Dermis microvascular lymphatic vessel endothelial cell (primary cell): ENCODE measurements at places on chromosomes 1 and 21. TPM values are rescaled to one million over a fixed set of nuclear protein-coding genes. Genes with fewer than 3 reads are reported as not detected.

- no peak for DNase-seq
Measured at GRCh38 chr1:18419113-18419844, 61.5 kb upstream of the KLHDC7A start.

DNA sequence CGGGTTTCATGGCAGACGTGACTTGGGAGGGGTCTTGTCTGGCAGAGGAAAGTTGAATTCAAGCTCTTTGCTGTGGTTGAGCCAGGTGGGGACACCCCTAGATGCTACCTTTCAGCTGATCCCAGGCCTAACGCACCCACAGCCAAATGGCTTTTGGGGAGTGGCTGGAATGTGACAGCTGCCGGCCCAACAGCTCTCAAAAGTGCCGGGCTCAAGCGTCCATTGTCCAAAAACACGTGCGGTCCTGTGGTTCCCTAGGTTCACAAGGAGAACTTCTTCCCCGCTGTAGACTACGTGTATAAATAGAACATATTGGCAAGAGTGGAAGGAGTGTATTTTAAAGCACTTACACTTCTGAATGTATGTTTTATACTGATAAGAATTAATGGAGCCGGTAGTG, 87.1 kb upstream of the ARHGEF16 start:
- no peak for DNase-seq

DNA sequence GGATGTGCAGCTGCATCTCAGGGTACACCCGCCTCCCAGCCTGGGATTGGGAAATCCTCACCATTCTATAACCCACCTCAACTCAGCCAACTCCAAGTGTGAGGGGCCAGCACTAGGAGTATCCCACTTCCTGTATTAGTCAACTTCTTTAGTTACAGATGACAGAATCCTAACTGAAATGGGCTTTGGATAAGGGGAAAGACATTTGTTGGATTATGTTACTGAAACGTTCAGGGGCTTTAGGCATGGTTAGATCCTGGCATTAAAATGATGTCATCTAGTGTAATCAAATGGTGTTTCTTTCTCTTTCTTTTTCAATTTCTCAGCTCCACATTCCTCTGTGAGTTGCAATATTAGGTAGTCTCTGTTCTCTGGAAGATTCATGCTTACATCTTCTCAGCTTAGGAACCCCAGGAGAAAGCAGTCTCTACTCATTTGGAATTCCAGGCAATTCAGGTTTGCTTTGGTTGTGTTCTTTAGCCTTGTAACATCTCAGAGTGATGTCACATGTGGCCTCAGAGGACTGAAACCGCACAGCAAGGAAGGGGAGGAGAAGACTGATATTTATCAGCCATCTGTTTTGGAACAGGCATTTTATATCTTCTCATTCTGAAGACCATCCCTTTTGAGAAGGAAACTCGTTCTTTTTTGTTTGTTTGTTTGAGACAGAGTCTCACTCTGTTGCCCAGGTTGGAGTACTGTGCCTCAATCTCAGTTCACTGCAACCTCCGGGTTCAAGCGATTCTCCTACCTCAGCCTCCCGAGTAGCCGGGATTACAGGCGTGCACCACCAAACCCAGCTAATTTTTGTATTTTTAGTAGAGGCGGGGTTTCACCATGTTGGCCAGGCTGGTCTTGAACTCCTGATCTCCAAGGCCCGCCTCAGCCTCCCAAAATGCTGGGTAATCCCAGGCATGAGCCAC, 18.9 kb upstream of the TMEM54 start:
- no peak for DNase-seq

The KPRP gene
- total RNA-seq = not detected in 2 replicates

- no peak for DNase-seq
Measured at GRCh38 chr1:36342426-36343185, 19.2 kb upstream of the EVA1B start.

DNA sequence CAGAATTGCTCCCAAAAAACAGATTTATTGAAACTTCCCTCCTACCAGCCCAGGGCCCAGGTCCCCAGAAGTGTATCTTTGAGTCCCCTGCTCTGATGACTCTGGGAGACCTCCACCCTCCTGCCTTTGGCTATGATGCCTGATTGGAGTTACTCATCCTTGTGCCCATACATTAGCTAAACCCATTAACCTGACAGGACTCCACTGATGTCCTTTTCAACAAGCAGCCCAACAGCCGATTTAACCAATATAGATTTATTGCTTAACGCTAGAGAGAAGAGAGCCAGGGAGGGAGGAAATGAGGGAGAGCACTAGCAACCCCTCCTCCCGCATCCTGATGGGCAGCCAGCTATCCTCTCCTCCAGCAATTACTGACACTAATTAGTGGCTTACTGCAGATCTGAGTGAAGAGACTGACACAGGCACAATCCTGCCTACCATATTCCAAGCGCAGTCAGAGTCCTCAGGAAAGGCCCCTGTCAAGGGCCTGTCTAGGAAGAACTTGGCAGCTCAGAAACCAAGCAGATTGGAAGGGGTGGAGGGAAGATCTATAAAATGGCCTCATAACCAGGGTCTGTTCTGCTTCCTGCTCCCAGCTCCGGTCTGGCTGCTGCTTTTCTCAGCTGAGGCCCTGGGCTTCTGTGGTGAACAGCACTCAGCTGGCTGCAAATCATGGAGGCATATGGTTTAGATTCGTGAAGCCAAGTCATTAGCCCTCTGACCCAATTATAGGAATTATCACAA, 484.5 kb upstream of the DAB1 start:
- no peak for DNase-seq

The KIAA1614 gene
- total RNA-seq = 4.0 TPM in 2 replicates

DNA sequence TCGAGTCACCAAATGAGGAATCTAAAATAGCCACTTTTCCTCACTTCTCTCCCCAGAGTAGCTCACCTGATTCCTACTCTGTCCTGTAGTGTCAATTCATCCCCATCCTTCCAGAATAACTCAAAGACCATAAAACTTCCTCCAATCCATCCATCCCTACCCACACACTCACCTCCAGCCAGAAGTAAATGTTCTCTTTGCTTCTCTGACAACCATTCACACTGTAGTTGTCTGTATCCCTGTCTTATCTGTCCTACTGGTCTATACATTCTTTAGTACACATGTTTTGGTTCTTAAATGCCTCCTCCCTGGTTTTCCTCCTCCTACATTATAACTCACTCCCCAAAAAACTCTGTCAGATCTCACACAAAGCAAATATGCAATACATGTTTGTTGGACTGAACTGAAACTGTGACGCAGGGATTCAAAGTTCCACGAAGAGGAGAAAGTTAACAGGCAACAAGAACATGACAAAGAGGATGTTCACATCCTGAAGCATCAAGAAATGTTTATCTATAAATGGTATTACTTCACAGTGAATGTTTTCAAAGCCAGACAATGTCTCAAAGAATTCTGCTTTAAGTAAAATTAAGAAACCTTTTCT, 11.0 kb downstream of the TP53BP2 start:
- DNase-seq = no peak

DNA sequence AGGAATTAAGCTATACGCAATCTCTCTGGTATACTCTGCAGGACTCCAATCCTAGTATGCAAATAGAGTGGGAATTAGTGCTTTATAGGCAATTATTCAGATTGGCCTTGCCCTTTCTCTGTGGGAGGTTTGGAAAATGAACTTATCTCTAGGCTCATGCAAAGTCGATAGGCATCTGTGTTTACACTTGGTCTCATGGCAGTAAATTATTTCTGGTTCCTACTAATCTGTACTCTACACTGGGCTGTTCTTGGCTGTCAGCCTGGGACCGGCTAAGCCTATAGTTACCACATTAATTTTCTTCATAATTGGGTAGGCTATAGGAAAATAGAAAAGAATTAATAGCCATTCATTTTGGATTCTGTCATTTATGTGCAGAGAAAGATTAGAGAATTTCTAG, 544.6 kb downstream of the AMY1C start:
- DNase-seq = no peak

The LDLRAD1 gene
- total RNA-seq = not detected in 2 replicates

The AZIN2 gene
- 0.64 and 1.3 TPM in 2 replicates for total RNA-seq

DNA sequence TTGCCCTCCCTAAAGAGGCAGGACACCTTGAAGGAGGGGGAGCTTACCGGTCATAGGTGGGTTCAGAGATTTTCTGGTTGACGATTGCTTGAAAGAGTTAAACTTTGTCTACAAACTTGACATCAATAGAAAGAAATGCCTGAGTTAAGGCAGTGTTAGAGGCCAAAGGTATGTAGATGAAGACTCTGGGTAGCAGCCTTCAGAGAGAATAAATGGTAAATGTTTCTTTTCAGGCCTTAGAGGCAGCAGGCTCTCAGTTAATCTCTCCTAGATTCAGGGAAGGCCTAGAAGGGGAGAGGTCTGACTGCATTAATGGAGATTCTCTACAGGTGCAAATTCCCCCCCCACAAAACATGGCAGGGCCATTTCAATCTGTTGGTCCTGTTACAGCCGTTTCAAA, 27.7 kb downstream of the MX1 start:
- no peak for DNase-seq

GRCh38 chr1:6003568-6004411, 11.6 kb upstream of the NPHP4 start:
- no peak for DNase-seq

DNA sequence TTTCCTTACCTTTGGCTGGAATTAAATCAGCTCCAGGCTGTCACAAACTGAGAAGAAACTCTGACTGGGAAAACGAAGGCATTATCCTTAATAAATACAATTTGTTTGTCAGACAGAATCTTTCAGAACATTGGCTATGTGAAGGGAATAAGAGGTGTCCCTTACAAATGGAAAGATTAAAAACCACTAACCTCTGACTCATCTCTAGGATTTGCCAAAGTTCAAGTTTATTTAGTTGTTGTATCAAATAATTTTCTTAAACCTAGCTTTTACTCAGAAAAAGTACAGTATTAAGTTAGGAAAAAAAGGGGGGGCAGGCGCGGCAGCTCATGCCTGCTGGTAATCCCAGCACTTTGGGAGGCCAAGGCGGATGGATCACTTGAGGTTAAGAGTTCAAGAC, 15.7 kb downstream of the SERTAD4 start:
- no peak for DNase-seq

- DNase-seq = no peak
Measured at GRCh38 chr1:222045786-222046185, 303.9 kb upstream of the DUSP10 start.

- no peak for DNase-seq
Measured at GRCh38 chr1:80987106-80987505, 813.6 kb upstream of the ADGRL2 start.

DNA sequence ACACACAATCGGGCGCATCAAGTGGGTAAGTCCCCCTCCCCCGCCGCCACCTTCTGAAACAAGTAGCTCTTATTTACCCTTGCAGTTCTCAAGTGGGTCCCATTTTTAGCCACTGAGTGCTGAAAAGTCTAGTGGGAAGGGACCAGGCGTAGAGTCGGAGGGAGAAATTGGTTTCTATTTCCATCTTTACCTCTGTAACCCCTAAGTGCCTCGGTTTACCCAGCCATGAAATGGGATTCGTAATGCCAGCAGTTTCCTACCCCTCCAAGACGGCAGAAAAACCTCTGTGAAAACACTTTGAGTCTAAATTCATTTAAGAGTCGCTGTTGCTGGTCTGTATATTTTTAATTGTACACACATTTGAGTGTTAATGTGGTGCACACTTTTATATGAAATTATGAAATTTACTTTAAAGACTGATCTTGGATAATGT, 928 bp downstream of the TLCD4 start:
- no peak for DNase-seq

- DNase-seq = no peak
Measured at GRCh38 chr1:114702737-114703136, 7.4 kb upstream of the AMPD1 start.

DNA sequence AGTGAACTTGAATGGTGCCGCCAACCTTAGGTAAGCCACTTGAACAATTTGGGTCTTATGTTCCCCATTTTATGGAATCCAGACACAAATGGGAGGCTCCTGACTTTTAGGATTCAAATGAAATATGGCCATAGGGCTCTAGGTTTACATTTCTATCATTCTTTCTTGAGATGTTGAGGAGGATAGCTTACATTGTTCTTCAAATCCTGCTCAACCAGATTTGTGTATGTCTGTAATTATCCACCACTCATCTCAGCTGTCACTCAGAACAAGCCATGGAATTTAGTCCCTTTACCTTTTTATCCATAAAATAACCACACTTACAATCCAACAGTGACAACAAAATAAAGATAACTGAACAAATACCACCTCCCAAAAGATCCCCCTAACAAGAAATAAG, 682.9 kb upstream of the PTBP2 start:
- no peak for DNase-seq

The MRPL55 gene
- total RNA-seq = 35.8 and 47.0 TPM in 2 replicates

The AADACL3 gene
- not detected in 2 replicates for total RNA-seq

GRCh38 chr1:20867062-20867461, 80.0 kb upstream of the HP1BP3 start:
- DNase-seq = no peak

GRCh38 chr1:26360807-26361604, 7.1 kb upstream of the CRYBG2 start:
- no peak for DNase-seq

GRCh38 chr1:2087766-2088165, 37.6 kb downstream of the PRKCZ start:
- no peak for DNase-seq

The SH2D5 gene
- total RNA-seq = 0.25 and 0.26 TPM in 2 replicates

GRCh38 chr1:113928187-113928930, 765 bp upstream of the HIPK1 start:
- DNase-seq = no peak

- DNase-seq = no peak
Measured at GRCh38 chr1:38092256-38092655, 45.7 kb upstream of the POU3F1 start.

DNA sequence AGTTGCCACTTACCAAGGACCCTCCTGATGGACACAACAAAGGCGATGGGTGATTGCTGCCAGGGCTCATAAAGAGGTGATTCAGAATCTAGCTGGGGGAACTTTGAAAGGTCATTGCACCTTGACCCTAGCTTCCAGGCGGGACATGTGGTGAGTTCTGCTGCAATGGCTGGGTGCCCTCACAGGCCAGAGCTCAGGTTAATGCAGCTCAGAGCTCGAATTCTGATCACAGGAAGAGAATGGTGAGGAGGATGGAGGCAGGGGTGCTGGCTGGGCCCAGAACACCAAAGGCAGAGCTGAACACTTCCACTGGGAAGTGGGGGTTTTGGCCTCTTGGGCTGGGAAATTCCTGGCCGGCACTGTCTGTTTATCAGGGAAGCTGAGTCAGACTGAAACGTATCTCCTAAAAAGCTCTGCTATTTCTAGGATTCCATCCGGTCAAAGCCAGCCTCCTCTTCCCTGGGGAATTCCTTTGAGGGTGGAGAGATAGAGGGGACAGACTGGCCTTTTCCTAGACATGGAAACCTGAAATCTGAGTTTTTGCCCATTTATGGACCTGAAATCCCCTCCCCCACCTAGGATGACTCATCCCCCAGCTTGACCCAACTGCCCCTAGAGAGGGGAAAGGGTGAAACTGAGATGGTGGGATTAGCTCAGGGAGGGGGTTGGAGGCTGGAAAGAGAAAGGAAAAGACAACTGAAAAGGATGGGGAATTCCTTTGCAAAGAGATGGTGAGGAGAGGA, 27.2 kb downstream of the NUAK2 start:
- DNase-seq = peak; percentile 95

GRCh38 chr1:90728502-90729287, 11.6 kb upstream of the BARHL2 start:
- DNase-seq = no peak

DNA sequence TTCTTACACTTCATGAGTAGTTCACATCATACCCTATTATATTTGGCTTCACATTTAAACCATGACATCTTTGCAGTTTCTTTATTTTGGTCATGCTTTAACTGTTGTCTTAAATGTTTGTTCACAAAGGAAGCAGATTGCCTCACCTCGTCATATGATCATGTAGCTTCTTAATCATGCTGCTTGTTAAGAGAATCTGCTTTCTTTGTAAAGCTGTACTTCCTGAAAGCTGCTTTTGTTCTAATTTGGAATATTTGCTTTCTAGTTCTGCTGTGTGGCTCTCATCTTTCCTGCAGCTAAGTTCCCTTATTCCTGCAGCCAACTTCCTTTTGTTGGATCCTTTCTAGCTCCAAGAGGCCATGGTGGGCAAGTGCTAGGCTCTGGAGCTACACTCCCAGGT, 62.9 kb upstream of the SIM2 start:
- DNase-seq = no peak

The SPRR2F gene
- total RNA-seq = not detected in 2 replicates
